ENCODE measurements at places on chromosomes 6 and 20.

GRCh38 chr6:96521644-96522464 lies at the start of gene UFL1:
Gene UFL1 (plus strand): TSS chr6:96521806. CDS start chr6:96521874, 68 bp downstream.
- peaks cover 2% of the 10 kb centered on the region for H3K36me3 ChIP-seq
- no peaks in the 10 kb centered on the region for H3K27me3 ChIP-seq
- peak within 1 kb of the TSS; percentile 94 for H3K27ac ChIP-seq
- peak; percentile 95 for DNase-seq
- H3K4me3 ChIP-seq = peak within 1 kb of the TSS; percentile 72

GRCh38 chr6:108751282-108751681 lies 96.9 kb upstream of the ARMC2 start:
- no peak overlapping the region for H3K4me3 ChIP-seq
- no peak overlapping the region for H3K27ac ChIP-seq
- H3K27me3 ChIP-seq = no peaks in the 10 kb centered on the region

DNA sequence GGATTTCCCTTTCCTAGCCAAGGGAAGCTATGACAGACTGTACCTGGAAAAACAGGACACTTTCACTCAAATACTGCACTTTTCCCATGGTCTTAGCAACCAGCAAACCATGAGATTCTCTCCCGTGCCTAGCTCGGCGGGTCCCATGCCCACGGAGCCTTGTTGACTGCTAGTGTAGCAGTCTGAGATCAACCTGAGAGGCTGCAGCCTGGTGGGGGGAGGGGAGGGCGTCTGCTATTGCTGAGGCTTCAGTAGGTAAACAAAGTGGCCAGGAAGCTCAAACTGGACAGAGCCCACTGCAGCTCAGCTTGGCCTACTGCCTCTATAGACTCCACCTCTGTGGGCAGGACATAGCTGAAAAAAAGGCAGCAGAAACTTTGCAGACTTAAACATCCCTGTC lies 61.8 kb downstream of the EPM2A start:
- no peak overlapping the region for H3K27ac ChIP-seq
- no peak for DNase-seq
- H3K27me3 ChIP-seq = no peaks in the 10 kb centered on the region
- H3K4me1 ChIP-seq = no peaks in the 10 kb centered on the region

DNA sequence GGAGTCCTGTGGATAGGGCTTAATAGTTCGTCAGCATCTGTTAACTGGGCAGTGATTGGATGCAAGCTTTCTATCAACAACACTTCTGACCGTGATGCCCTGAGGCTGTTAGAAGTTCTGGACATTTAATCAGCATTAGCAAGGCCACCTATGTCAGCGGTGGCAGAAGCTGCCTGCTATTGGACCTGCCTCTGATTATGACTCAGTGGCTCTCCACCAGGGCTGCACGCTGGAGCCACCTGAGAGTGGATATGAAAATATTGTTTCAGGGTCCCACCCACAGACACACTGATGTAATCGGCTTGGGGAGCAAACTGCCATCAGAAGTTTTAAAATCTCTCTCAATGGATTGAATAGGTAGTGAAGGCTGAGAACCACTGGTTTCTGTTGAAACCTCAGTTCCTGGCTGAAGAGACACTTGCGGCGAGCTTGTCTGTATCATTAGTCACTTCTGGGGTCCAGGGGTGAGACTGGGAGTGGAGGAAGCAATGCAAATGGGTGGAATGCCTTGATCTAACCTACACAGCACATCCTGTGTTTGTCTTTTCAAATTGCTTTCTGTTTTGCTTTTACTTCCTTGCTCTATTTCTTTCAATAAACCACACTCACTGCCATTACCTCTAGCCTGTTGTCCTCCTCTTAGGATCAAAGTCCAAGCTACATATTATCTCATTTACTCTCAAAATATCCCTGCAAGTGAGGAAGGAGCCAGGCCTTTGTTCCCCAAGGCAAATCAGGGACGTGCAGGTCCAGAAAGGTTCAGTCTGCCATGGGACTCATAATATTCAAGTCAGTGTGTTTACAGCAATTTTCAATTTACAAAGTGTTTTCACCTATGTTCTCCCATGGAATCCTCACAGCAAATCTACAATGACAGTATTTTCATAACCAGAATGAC lies 4.2 kb downstream of the CLIC5 start:
- no peak for DNase-seq
- H3K36me3 ChIP-seq = no peaks in the 10 kb centered on the region
- no peak overlapping the region for H3K4me3 ChIP-seq

GRCh38 chr6:35259194-35259947 lies at the start of gene ZNF76:
Gene ZNF76 (plus strand): TSS chr6:35259735. CDS start chr6:35281152, 21,417 bp downstream.
- H3K27me3 ChIP-seq = no peaks in the 10 kb centered on the region
- peak within 1 kb of the TSS; percentile 81 for H3K27ac ChIP-seq
- peak; percentile 97 for DNase-seq

DNA sequence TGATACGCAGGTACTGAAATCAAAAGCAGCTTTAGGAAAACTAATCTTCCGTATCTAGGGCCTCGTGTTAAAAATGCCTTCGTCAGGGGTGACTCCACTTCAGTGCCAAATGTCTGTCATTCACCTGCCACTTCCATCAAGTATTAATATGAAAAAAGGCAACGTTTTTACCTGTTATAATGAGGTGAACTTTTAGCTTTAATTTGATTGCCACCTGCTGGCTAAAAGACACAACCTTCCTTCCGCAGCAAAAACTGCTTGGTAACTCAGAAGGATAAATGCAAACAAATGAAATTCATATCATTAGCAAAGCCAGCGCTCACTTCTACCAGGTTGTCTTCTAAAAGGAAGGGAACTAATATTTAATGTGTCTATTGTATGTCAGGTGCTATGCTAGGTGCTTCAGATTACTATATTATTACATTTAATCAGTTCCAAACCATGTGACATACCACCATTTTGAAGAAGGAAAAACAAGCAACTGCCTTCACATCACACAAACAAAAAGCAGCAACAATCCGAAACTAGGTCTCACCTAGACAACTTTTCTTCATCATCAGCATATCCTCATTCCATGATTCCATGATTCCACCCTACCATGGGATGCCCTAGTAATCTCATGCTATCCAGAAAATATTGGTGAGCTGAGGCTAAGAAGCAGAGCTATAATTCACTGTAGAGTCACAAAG lies 20.6 kb upstream of the ARHGAP18 start:
- no peak for DNase-seq
- H3K27me3 ChIP-seq = no peaks in the 10 kb centered on the region
- no peaks in the 10 kb centered on the region for H3K36me3 ChIP-seq
- no peak overlapping the region for H3K27ac ChIP-seq
- no peak overlapping the region for H3K4me3 ChIP-seq

DNA sequence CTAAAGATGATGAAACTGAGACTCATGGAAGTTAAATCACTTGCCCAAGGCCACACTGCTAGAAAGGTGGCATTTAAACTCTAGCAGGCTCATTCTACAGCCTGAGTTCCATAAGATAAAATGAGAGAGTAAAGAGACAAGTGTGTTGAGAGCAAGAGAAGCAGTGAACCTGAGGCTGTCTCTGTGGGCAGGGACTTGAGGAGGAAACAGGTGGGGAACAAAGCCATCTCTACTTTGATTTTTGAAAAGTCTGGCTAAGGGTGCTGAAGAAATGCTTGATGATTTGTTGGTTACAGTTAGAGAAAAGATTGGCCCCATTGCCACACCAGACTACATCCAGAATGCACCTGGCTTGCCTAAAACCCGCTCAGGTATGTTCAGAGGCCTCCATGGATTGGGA lies 29.0 kb downstream of the GSS start:
- H3K27ac ChIP-seq = no peak overlapping the region
- no peak for DNase-seq
- H3K4me3 ChIP-seq = no peak overlapping the region
- 0 out of 2 replicates have a peak, but pooled peaks cover 6% of the 10 kb centered on the region for H3K4me1 ChIP-seq

DNA sequence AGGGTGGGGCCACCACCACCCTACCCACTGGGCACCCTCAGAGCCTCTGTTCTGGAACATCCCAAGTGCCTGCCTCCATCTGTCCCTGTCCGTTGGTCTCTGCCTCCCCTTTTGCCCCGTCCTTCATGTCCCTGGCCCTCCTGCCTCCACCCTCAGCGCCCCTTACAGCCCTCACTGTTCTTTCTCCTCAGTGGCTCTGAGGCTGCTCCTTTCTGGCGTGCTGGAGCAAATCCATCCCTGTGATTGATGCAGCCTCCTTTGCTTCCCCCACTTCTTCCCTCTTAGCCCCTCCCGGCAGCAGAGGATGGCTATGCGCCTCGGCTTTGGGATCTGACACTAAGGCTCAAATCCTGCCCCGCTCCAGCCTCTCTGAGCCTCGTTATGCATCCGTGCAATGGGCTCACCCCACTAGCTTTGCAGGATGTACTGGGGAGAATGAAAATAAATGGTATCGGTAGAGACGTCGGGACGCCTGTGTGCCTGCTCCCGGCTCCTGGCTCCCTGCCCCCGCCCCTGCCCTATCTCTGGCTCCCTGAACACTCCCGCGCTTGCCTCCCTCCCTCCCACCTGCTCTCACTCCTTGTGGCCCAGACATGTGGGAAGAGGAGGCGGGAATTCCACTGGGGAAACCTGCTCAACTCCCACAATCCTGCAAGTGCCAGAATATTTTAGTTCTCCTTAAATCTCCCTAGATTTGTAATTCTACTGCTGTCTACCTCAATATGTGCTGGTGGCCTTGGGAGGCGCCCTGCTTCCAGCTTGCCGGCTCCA lies 13.1 kb downstream of the VSTM2L start:
- peaks cover 13% of the 10 kb centered on the region for H3K4me1 ChIP-seq
- H3K27ac ChIP-seq = no peak overlapping the region

- no peak overlapping the region for H3K4me3 ChIP-seq
- H3K27ac ChIP-seq = no peak overlapping the region
- no peaks in the 10 kb centered on the region for H3K4me1 ChIP-seq
- no peaks in the 10 kb centered on the region for H3K27me3 ChIP-seq
- H3K36me3 ChIP-seq = no peaks in the 10 kb centered on the region
- no peak for DNase-seq
Observed at GRCh38 chr6:13004601-13005000, 288.0 kb downstream of the PHACTR1 start.

DNA sequence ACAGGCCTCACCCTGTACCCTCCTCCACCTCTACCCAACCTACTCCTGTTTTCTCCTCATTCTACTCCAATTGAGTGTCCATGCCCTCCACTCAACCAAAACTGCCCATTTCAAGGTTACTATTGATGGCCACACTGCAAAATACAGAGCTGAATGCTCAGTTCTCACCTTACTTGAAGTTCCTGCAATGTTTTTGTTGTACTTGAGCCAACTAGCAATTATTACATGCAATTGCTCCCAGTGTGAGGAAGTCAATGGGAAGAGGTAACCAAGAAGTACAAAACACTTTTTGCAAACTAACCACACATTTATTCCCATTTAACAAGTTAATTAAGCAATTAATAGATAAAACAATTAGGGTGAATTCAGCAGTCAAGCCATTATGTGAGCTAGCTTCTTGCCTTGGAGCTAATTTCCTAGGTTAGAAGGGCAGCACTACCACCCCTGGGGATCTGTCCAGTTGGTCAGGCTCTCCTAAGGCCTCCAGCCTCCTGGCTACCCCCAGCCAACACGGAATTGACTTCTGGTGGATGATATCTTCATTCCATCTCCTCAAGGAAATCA lies 52.4 kb upstream of the GGTLC1 start:
- H3K27me3 ChIP-seq = peaks cover 10% of the 10 kb centered on the region
- H3K4me1 ChIP-seq = no peaks in the 10 kb centered on the region
- no peak overlapping the region for H3K27ac ChIP-seq

GRCh38 chr6:36724514-36725390 lies 27.1 kb downstream of the RAB44 start:
- peak; percentile 62 for DNase-seq
- no peak overlapping the region for H3K4me3 ChIP-seq
- no peaks in the 10 kb centered on the region for H3K27me3 ChIP-seq
- H3K36me3 ChIP-seq = no peaks in the 10 kb centered on the region
- no peak overlapping the region for H3K27ac ChIP-seq

- H3K27ac ChIP-seq = no peak overlapping the region
- no peak for DNase-seq
- H3K4me1 ChIP-seq = peaks cover 50% of the 10 kb centered on the region
- H3K36me3 ChIP-seq = peaks cover 6% of the 10 kb centered on the region
- H3K27me3 ChIP-seq = no peaks in the 10 kb centered on the region
Observed at GRCh38 chr6:55826941-55827340, 48.4 kb downstream of the BMP5 start.

DNA sequence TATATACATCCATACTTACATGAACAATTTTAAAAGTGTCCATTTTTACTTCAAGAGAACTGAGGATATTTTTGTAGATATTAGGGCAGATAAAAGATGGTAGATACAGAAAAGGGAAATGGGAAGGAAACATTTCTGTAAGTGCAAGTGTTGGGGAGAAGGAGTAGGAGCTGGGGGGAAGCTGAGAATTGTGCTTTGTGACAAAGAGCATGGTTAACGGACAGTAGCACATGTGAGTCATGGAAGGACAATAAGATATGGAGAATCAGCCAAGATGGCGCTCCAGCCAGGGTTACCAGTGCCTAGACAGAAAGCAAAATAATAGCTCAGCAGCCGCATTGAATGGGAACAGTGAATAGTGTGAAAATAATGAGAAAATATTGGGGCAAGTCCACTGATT lies 12.7 kb upstream of the HLA-DRB1 start:
- no peak for DNase-seq
- no peaks in the 10 kb centered on the region for H3K27me3 ChIP-seq
- no peak overlapping the region for H3K27ac ChIP-seq
- H3K4me1 ChIP-seq = no peaks in the 10 kb centered on the region

- no peaks in the 10 kb centered on the region for H3K4me1 ChIP-seq
- H3K4me3 ChIP-seq = no peak overlapping the region
- no peak for DNase-seq
- no peaks in the 10 kb centered on the region for H3K36me3 ChIP-seq
- H3K27ac ChIP-seq = no peak overlapping the region
Observed at GRCh38 chr6:153484056-153484455, 353.0 kb upstream of the RGS17 start.

DNA sequence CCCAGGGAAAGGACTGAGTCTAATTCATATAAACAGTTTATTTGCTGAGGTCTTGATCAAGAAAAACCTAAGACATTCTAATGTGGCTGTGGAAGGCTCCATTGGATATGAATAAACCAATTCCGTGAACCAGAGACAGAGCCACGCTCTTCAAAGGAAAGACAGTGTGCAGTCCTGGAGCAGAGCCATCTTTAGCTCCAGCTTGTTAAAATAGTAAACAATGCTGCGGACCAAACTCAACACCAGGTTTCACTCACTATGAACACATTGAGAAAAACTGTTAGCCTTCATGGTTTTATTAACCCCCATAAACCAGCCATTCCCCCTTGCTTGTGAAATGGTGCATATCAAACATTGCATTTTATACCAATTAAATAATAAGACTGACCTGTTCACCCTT lies 61.9 kb downstream of the COL9A1 start:
- H3K36me3 ChIP-seq = no peaks in the 10 kb centered on the region
- H3K27ac ChIP-seq = no peak overlapping the region
- DNase-seq = no peak
- H3K4me1 ChIP-seq = no peaks in the 10 kb centered on the region

GRCh38 chr20:38725931-38726803 lies 1.9 kb downstream of the SLC32A1 start:
- no peaks in the 10 kb centered on the region for H3K36me3 ChIP-seq
- H3K27me3 ChIP-seq = peaks cover 32% of the 10 kb centered on the region
- no peak overlapping the region for H3K27ac ChIP-seq

DNA sequence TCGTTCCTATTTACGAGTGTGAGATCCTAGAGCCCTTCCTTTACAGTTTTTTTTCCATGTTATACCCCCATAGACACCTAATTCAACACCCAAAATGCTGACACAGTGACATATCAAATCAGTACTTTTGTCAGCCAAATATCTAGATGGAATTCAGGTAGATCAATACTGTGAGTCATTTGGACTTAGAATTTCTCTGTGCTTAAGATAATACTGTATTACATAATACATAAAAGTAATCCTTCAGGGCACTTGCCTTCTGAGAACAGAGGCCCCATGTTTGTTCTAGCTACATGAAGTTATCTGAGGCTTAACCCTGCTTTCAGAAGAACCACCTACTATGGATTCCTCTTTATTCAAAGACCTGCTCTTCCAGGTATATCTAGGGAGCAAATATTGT lies 623.1 kb downstream of the PHF3 start:
- no peak for DNase-seq
- H3K27me3 ChIP-seq = no peaks in the 10 kb centered on the region
- H3K4me3 ChIP-seq = no peak overlapping the region
- H3K4me1 ChIP-seq = no peaks in the 10 kb centered on the region
- no peaks in the 10 kb centered on the region for H3K36me3 ChIP-seq
- no peak overlapping the region for H3K27ac ChIP-seq
